Stimulated activated CD4-positive, alpha-beta T cell treated with anti-CD3 and anti-CD28 coated beads, TNF-alpha, amount 100 ng/mL, for 1 hour (primary cell): ENCODE measurements at places on chromosomes 3 and 15.

GRCh38 chr3:67526246-67526645, 128.2 kb downstream of the SUCLG2 start:
- DNase-seq: no peak

DNA sequence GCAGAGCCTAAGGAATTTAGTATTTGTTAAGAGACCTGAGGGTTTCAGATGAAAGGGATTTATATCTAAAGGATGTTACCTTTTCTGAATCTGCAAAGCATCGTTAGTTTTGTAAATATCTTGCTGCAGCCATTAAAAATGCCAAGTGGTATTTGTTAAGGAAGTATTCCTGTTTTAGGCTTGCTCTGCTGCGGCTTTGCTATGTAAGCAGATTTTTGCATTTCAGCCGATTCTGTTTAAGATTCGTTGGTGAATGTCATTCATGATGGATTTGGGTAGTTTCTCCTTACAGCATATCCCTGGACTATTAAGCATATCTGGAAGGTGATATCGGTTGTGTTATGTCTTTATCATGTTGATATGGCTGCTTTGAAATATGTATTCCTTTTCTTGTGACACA, 1.0 kb downstream of the USP8 start:
- no peak for DNase-seq

DNA sequence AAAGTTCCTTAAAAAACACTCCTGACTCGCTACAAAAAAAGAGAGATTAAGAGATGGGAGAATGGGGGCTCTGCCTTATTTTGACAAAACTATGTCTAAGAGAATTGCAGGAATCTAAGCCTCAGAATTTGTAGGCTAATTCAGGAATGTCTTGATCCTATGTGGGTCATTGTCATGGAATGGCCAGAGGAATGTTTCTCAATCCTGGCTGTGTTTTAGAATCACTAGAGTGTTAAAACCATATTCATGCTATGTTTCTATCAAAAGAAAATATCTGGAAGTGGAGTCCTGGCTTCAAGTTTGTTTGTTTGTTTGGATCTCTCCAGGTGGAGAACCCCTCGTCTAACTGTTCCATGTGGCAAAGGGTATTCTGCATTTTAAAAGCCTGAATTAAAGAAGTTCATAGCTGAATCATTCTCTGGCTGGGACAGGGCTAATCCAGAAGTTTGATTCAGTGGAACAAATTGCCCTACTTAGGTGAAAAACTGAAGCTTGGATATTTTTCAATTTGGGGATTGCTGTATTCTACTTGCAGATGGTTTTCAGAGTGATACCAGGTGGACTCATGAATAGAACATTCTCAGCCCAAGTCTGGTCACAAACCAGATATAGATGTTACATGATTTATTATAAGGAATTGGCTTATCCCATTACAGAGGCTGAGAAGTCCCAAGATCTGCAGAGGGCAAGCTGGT, 28.2 kb downstream of the GJD2 start:
- DNase-seq: no peak

DNA sequence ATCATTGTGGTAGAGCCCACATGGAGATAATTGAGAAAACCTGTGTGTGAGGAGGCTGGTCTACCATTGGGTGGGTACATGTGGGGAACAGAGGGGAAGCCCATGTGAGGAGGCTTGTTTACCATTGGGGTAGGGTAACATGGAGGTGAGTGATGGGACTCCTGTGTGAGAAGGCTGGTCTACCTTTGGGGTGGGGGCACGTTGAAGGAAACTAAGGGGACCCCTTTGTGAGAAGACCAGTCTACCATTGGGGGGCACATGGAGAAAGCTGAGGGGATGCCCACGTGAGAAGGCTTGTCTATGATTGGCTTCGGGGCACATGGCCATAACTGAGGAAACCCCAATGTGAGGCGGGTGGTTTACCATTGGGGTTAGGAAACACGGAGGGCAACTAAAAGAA, 158.5 kb downstream of the FBLN2 start:
- no peak for DNase-seq

DNA sequence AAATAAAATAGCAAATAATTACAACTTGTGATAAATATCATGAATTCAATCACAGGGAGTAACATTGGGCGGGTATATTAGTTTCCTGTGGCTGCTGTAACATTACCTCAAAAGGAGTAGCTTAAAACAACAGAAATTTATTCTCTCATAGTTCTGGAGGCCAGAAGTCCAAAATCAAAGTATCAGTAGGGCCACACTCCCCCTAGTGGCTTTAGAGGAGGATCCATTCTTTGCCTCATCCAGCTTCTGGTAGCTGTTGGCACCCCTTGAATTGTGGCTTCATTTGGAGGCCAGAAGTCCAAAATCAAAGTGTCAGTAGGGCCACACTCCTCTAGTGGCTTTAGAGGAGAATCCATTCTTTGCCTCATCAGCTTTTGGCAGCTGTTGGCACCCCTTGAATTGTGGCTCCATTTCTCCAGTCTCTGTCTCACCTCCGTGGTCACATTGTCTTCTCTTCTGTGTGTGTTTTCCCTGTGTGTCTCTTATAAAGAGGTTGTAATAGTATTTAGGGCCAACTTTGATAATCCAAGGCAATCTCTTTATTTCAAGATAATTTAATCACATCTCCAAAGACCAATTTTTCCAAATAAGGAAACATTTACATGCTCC, 3.1 kb upstream of the CFAP20DC start:
- no peak for DNase-seq

DNA sequence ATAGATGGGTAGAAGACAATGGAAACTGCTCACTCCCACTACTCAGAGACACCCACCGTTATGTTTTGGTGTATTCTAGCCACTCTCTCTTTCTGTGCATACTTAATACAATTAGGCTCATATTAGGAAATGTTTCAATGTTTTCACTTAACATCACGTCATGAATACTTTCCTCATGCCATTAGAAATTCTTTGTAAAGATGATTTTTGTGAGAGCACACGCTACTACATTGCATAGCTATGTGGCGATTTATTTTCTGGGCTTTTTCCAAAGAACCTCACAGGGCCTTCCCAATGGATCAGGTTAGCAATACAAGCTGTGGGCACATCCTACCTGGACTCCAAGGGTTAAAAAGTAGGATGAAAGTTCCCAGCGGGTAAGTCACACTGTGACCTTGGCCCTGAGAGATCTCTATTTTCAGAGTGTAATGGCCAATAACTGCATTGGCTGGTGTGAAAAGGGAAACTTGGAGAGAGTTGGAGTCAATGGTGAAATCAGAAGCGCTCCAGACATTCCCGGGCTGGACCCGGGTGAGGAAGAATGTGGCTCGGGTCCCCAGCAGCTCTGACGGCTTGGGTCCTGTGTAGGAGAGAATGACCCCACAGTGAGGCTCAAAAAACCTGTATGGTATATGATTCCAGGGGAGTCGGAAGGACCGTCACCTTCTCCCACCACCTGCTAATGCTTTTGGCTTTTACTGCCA, 25.8 kb upstream of the TGM5 start:
- no peak for DNase-seq

- no peak for DNase-seq
These were observed 90.5 kb upstream of the CTDSPL start for GRCh38 chr3:37770938-37771918.

DNA sequence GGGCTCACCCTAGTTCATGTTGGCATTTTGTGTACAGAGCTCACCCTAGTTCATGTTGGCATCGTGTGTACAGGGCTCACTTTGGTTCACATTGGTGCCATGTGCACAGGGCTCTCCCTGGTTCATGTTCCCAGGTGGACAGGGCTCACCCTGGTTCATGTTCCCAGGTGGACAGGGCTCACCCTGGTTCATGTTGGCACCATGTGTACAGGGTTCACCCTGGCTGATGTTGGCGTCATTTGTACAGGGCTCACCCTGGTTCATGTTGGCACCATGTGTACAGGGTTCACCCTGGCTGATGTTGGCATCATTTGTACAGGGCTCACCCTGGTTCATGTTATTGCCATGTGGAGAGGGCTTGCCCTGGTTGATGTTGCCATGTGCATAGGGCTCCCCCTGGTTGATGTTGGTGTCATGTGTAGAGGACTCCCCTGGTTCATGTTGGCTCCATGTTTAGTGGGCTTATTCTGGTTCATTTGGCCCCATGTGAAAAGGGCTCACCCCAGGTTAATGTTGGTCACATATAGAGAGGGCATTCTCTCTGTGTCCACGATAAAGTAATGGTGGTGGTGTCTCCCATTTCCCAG, 31.7 kb upstream of the NR2C2 start:
- no peak for DNase-seq

- DNase-seq: no peak
These were observed 55.2 kb upstream of the GCNT3 start for GRCh38 chr15:59556380-59556779.

GRCh38 chr3:143830786-143831185, 17.5 kb downstream of the SLC9A9 start:
- no peak for DNase-seq

DNA sequence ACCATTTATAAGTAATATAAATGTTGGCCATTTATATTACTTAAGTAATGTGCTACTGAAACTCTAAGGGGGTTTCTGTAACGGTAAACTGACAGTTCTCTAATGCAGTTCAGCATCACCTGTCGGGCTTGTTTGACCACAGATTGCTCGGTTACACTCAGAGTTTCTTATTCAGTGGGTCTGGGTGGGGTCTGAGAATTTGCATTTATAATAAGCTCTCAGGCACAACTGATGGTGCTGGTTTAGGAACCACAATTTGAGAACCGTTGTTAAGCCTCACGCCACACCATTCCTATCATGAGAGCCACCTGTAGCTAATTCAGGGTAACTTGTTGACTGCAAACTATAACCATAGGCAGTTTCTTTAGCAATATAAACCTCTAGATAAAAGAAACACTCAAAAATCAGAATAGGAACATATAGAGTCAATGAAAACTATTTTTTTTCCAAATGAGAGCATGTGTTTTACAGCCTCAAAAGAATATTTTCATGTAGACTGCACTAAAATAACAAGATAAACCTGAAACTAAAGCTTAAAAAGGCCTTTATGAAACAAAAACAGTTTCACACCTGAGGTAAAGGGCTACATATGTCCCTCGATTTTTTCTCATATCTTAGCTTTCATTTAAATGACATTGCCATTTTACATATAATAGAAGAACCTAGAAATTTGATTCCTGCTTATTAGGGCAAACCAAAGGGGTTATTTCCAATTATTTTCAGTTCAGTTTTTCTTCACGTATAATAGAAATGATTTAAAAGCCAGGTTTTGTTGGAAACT, 604.8 kb downstream of the UNC13C start:
- no peak for DNase-seq

GRCh38 chr3:193157051-193157450, 84.0 kb upstream of the PLAAT1 start:
- DNase-seq: no peak

- no peak for DNase-seq
These were observed 163.2 kb downstream of the SYNPR start for GRCh38 chr3:63441262-63441661.

DNA sequence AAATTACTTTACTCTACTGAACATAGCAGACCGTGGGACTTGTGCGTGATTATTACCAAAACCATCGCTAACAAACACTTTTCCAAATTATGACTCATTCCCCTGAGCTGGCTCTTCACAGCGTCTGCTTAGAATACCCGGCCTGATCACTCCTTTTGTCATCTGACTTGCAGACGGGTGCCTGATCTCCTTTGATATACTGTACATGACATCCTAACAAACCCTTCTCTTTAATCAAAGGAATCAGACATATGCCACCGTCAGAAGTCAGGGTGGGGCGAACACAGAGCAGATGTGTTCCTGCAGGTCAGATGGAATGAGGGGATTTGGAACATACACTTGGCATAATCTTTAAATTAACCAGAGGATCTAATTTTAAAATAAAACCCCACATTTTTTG, 48.5 kb upstream of the SH3GL3 start:
- no peak for DNase-seq

- no peak for DNase-seq
These were observed at the start of gene ROBO2 for GRCh38 chr3:77039606-77040171. TSS of gene ROBO2 (plus strand) at chr3:77040099. CDS start at chr3:77040786, 687 bp downstream.

DNA sequence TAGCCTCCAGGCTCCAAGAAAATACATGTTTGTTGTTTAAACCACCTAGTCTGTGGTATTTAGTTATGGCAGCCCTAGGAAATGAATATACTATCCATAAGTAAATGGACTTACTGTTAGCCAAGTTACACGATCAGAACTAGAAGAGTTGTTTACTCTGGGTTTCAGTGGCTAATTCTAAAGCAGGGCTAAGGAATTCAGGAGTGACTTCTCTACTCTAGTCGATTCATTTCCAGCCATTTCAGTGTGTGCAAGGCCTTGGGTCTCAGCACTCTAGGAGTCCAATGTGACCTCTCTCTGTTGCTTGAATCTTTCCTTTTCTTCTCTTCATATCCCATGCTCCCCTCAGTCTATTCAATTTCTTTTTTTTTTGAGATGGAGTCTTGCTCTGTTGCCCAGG, 66.7 kb downstream of the BHLHE40 start:
- no peak for DNase-seq

GRCh38 chr15:39361497-39361896, 219.4 kb upstream of the THBS1 start:
- no peak for DNase-seq

DNA sequence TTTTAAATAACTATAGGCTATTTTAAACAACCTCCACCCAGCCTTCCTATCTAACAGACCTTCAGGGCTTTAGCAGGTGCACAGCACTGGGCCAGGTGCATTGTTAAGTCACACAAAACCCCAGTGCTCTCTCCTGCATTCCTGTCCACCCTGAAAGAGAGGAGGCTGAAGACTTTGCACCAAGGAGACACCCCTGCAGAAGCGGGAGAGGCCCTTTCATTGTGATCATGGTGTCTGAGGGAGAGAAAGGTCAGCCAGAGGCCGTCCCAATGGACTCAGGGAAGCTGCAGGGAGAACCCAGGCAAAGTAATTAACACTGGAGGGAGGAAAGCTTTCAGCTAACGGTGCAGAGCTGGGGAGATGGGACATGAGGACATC, 5.2 kb downstream of the LRIG1 start:
- no peak for DNase-seq

GRCh38 chr3:155106119-155106518, 26.0 kb downstream of the MME start:
- no peak for DNase-seq

DNA sequence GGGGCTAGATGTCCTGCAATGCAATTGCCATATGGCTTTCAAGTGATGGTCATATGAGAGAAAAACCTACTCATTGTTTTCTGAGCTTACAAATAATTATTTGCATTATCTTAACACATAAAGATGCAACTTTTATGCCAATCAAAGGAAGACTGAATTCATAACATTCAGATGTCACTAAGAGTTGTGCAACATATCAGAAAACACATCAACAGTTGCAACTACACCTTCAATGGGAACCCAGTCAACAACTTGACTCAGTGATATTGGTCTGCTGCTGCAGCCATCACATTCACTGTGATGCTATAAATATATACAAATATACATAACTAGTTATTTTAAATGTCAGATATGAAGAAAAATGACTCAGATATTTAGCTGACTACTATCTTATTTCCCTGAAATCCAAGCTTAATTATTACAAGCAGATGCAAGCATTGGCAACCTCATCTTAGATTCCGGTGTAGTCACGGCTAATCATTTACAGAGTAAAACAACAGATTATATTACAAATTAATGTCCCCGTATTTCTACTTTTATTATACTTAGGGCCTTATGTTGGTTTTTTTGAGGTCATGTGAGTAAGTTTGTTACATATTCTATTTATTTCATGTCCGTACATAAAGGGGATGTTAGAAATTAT, 23.7 kb downstream of the CNTN3 start:
- DNase-seq: no peak
